ENCODE measurements at places on chromosomes 2 and 18. TPM values are rescaled to one million over a fixed set of nuclear protein-coding genes. Genes with fewer than 3 reads are reported as not detected.

- DNase-seq, result no peak
Measured at GRCh38 chr2:210562091-210562490, 5.7 kb downstream of the CPS1 start.

DNA sequence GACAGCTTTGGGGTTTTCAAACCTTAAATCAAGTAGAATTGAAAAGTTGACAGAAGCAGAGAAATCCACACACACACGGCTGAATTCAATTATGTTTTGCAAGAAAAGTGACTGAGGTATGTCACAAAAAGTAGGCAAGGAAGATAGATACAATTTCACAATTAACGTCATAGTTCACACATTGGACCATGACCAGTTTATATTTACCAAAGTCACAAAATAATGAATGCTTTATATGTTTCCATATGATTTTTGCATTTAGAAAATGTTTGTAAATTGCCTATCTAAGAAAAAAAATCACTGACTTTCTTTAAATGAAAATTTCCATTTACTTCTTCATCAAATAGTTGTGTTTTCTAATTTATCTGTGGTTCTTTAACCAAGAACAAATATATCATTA, 29.4 kb upstream of the ZNF516 start:
- DNase-seq, result no peak

GRCh38 chr2:234550511-234551107, 53.7 kb upstream of the ARL4C start:
- peak; percentile 32 for DNase-seq

Gene BUB1
- 9.2 TPM for total RNA-seq

Gene ZNF521
- total RNA-seq, result 6.9 TPM

- DNase-seq, result no peak
Measured at GRCh38 chr2:231683292-231684235, 24.8 kb upstream of the PTMA start.

GRCh38 chr2:43191947-43192516, 34.4 kb downstream of the ZFP36L2 start:
- no peak for DNase-seq

GRCh38 chr2:28102455-28102874, 211.9 kb downstream of the BABAM2 start:
- no peak for DNase-seq

Data from left colon (tissue), 2 donors.